ENCODE measurements at places on chromosomes 5 and 9.

- no peak for DNase-seq
Measured at GRCh38 chr9:113508111-113508749, 44.7 kb downstream of the RGS3 start.

GRCh38 chr9:96219026-96219899 lies 82.7 kb downstream of the HSD17B3 start:
- no peak for DNase-seq

DNA sequence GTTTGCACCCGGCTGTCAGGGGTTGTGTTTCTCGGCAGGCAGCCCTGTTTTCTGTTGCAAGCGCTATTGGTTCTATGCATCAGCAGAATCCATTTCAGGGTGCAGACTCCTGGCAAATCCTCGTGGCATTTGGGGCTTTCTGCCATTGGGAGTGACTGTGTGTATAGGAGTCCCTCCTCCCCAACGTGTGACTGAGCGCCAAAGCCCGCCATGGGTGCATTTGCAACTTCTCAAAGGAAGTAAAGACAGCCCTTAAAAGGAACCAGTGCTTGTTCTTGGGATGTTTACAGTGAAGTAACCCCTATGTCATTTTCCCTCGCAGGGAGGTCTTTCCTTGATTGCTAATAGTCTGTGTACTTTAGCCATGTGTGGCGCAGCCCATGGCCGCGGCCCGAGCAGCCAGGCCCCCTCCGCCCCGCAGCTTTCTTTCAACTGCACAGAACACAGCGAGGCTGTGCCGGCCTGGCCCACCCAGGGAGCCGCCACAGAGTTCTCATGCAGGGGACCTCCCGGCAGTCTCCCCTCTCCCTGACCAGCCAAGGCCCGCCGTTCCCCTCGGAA lies 175.6 kb downstream of the HSD17B3 start:
- DNase-seq: no peak

DNA sequence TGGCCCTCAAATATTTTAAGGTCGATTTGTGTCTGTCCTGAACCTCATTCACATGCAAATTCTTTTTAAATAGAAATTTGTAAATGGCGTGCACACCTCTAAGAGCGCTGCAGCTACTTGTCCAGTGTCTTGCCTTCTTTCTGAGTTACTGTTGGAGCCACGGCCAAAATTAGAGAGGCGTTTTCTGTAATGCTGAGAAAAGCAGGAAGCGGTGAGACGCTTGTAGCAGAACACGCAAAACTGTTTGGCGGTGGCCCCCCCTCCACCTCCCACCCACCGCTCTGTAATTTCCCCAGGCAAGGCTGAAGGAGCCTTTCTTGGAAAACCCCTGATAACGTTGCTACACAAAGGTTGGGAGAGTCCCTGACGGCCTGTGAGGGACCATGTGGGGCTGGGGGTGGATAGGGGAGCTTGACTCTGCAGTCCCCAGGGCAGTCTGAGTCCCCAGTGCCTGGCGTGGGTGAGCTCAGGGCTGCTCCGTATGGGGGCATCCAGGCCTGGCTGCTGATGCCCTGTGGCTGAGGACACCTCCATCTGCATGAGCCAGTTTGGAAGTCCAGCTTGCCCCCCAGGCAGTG lies 96.5 kb downstream of the GADD45G start:
- no peak for DNase-seq

GRCh38 chr9:85514256-85514655 lies 227.5 kb downstream of the AGTPBP1 start:
- no peak for DNase-seq

DNA sequence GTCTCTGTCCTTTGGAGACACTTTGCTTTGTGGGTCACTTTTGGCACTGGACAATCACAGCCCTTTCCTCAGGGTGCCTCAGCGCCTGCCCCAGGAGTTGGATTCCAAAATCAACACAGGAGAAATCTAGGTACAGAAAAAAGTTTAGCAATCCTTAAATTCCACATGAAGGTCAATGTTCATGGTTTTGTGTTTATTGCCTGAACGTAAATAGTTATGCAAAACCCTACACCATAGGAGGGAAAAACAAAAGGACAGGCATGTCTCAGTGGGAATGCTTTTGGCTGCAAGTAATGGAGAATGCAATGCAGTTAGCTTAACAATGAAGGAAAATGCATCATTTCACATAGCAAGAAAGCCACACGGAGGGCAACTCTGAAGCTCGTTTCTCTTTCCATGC lies 6.5 kb upstream of the HMCN2 start:
- DNase-seq: no peak

GRCh38 chr5:96177303-96177869 lies 215.7 kb upstream of the ELL2 start:
- no peak for DNase-seq

- DNase-seq: no peak
Measured at GRCh38 chr5:106854922-106855321, 815.8 kb downstream of the EFNA5 start.

DNA sequence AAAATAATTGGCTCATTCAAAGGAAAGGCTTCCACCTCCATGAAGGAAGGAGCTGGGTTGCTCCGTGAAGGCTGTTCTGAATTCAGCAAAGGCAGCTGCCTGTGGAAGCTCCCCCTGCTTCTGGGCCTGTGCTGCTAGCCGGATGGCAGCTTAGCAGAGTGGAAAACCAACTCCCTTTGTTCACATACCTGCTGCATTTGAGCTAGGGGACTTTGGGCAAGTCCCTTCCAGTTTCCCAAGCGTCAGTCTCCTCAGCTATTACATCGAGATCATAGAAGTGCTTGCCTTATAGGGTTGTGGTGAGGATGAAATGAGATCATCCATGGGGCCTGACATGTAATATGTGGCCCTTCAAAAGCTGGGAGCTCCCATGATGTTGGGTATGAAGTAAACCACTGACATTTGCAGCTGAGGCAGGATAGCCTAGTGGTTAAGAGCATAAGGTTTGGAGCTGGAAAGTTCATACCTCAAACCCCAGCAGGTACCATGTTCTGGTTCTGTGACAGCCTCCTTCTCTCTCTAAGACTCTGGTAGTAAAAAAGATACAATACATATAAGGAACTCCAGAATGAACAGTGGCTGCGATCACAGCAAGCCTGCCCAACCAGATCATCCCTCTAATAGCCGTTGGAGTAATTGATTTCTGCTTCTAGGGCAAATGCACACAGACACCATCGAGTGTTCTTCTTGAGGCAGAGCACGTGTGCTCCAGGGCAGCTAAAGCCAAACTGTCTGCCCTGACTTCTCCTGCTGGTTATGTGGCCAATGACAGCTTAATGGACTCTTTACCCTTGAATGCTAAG lies 11.0 kb upstream of the DENND1A start:
- DNase-seq: no peak

DNA sequence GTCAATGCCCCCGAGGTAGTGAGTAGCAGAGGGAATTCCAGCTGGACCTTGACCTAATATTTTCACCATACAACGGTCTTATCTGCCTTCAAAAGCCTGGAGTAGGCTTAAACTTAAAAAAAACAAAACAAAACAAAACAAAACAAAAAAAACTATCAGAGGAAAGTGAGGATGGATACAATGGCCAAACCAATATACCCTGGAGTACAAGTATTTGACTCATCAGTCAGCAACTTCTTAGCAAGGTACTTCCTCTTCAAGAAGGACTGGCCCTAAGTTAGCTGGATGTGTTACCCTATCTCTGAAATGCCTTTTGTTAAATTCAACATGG lies 160.6 kb upstream of the GNA14 start:
- DNase-seq: no peak

GRCh38 chr9:137919649-137920141 lies 42.1 kb downstream of the CACNA1B start:
- no peak for DNase-seq

- DNase-seq: peak; percentile 17
Measured at GRCh38 chr5:52948418-52949076, 40.6 kb upstream of the ITGA2 start.

DNA sequence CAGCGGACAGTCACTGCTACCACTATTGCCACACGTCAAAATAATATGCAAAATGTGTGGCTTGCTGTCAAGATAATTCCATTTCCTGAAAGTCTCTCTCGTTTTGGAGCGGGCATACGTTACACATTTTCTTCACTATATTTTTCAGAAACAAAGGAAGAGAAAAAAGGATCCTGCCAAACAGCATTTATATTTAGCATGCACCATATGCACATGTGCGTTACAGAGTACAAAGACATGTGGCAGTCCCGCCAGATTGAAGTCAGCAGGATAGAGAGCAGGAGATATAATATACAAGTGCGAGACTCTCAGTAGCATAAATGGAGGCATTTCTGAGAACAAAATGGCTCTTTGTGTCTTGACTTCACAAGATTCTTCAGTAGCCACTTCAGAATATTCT lies 221.6 kb upstream of the KIF2A start:
- no peak for DNase-seq

- no peak for DNase-seq
Measured at GRCh38 chr5:109163336-109163735, 246.4 kb downstream of the PJA2 start.

DNA sequence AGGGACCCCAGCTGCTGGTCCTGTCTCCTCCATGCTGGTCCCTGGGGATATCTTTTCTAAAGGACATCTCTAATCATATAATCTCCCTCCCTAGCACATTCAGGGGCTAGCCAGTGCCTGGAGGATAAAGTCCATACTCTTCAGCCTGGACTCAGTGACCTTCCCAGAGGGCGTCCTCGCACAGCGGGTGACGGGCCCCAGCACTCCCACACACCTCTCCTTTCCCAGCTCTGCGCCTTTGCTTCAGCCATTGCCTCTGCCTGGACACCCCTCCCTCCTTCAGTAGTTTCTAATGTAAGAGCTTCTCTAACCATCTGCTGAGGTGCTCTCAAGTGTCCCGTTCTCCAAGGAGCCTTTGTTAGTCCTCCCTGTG lies 15.2 kb upstream of the TNIP1 start:
- DNase-seq: no peak

DNA sequence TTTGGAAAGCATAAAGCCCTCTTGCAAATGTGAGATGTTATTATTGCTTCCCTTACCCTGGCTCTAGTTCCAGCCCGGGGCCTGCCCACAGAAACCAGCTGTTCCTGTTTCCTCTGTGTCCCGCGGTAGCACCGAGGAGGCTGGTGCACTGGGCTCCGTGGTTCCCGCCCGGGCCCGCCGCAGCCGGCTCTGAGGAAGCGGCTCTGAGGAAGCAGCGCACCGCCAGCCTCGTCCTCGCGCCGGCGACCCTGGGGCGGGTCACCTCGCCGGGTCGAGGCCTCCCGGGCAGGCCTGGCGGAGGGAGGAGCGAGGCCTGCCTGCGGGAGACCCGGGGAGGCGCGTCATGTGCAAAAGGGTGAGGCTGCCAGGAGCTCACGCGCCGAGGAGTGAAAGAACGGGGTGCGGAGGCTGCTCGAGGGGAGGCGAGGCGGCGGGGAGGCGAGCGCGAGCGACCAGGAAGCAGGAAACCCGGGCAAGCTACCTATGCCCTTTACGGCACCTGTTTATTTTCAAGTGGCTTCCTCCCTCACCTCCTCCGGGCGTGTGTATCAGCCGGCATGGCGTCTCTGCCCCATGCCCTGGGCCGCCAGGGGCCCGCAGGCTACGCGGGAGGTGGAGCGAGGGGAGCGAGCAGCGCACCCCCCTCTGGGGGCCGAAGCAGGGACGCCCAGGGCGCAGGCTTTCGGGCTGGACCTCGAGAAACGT lies 61.3 kb upstream of the MEGF10 start:
- DNase-seq: no peak

GRCh38 chr9:38619556-38620447 lies 594 bp downstream of the ANKRD18A start:
- DNase-seq: no peak

DNA sequence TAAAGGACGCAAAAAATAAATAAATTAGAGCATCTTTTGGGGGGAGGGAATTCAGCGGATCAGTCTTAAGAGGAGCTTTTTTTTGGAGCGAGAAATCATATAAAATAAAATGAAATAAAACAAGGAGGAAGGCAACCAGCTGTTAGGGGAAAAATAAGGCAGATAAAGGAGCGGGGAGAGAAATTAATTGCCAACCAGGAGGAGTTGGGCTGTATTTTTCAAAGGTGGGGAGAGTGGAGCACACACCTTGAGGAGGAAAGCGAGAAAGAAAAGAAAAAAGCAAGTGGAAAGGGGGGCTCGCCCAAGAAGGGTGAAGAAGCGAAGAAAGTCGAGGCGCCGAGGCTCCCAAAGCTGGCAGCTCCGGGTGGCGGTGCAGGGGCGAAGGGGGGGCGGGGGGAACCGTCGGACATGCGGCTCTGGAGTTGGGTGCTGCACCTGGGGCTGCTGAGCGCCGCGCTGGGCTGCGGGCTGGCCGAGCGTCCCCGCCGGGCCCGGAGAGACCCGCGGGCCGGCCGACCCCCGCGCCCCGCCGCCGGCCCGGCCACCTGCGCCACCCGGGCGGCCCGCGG lies at the start of gene PAPPA:
Gene PAPPA (plus strand): TSS at position 27 of the 569 bp plus-strand sequence. CDS start 382 bp downstream, at position 409.
- DNase-seq: no peak

GRCh38 chr5:79333852-79334557 lies 98.1 kb downstream of the JMY start:
- DNase-seq: no peak

DNA sequence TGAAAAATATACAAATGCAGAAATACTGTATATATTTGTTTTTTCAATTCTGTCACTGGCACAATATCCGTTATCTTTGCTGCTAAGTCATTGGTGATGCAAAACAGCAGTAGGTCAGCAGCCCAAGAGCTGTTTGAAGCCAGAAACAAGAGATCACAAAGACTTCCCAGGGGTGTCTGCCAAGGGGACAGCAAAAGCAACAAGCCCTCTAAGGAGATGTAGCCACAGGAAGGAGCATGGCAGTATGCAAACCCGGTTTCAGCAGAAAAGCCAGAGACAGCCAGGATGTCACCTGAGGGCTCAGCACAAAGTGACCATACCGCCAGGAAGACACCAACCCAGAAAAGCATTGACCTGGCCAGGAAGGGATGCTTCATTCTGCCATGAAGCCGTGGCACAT lies 241.5 kb downstream of the ARRDC3 start:
- no peak for DNase-seq

GRCh38 chr9:72185561-72185960 lies 36.3 kb downstream of the GDA start:
- no peak for DNase-seq

- no peak for DNase-seq
Measured at GRCh38 chr5:96993760-96994159, 57.9 kb downstream of the LNPEP start.

- no peak for DNase-seq
Measured at GRCh38 chr9:77021922-77022782, 2.7 kb downstream of the FOXB2 start.

DNA sequence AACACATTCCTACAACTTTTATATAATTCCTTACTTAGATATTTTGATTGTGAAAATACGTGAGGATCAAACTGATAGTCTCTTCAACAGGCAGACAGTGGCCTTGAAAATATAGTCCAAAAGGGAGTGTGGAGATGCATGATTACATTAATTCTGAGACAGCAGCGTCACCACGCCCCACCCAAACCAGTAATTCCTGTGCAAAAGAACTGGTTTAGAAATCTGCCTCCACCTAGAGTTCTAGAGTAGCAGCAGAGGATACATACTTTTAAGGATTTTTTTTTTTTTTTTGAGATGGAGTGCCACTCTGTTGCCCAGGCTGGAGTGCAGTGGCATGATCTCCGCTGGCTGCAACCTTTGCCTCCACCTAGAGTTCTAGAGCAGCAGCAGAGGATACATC lies 1.6 kb upstream of the TUT7 start:
- no peak for DNase-seq

- no peak for DNase-seq
Measured at GRCh38 chr5:136143312-136143711, 10.7 kb downstream of the SMAD5 start.

All from GOT3 (cell line).